Activated naive CD8-positive, alpha-beta T cell treated with anti-CD3 and anti-CD28 coated beads, Interleukin-2, amount 50 U/mL, for 24 hours (primary cell): ENCODE measurements at places on chromosomes 2 and 18.

DNA sequence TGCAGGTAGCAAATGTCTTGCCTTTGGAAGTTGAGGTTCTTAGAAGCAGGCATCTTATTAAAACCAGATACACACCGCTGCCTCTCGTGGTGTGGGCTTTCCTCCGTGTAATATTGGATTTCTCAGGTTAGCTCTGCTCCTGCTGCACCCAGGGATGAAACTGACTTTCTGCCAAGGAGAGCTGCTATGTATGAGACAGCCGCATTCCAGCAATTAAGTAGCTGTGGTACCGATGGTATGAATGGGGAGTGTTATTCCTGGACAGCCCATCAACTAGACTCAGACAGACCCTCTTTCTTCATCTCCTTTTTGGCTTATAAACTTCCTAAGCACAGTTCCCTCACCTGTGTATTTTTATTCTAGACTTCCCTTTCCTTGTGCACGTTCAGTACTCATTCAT lies 6.8 kb upstream of the EHD3 start:
- H3K4me1 ChIP-seq = no peaks in the 10 kb centered on the region
- H3K36me3 ChIP-seq = no peaks in the 10 kb centered on the region
- H3K4me3 ChIP-seq = no peak overlapping the region
- no peak for DNase-seq
- H3K27ac ChIP-seq = no peak overlapping the region

- no peaks in the 10 kb centered on the region for H3K36me3 ChIP-seq
- no peak overlapping the region for H3K27ac ChIP-seq
- peaks cover 8% of the 10 kb centered on the region for H3K4me1 ChIP-seq
- DNase-seq = no peak
- peaks cover 15% of the 10 kb centered on the region for H3K27me3 ChIP-seq
- no peak overlapping the region for H3K4me3 ChIP-seq
Observed at GRCh38 chr2:69168950-69169654, 156.1 kb downstream of the ANTXR1 start.

DNA sequence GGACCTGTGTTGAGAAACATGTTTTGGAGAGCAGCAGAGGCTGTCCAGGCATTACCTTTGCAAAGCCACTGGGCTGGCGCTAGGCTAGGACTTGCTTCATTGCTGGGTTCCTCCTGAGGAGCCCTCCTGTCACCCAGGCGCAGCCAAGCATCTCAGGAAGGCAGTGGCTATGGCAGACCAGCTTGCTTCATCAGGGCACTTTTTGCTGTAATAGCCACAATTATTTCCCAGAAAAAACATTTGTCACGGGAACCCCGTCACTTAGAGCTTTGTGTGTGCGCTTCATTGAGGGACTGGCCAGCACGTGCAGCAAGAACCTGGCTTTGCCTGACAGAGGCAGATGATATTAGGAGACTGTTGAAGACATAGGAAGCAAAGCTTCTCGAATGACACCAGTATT lies 36.4 kb downstream of the SLC20A1 start:
- H3K27me3 ChIP-seq = no peaks in the 10 kb centered on the region
- DNase-seq = no peak
- H3K4me3 ChIP-seq = no peak overlapping the region
- H3K27ac ChIP-seq = no peak overlapping the region
- H3K36me3 ChIP-seq = no peaks in the 10 kb centered on the region

DNA sequence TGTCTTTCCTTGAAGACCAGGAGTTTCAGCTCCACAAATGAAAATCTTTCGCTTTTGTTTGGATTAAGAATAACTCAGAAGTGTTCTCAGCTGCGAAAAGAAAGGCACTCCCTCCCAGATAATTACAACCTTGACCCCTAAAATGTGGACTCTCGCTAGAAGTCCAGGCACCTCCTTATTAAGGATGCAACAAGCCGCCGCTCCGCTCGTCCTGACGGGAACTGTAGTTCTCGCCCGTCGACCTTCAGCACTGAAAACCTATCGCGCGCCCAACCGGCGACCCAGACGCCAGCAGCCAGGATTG lies 559 bp downstream of the IMMT start:
- no peak for DNase-seq
- H3K4me3 ChIP-seq = peak overlapping the region; percentile 95
- H3K27ac ChIP-seq = peak overlapping the region; percentile 93
- peaks cover 63% of the 10 kb centered on the region for H3K4me1 ChIP-seq

GRCh38 chr2:176128982-176129796 lies at the start of gene HOXD8:
HOXD8 (plus strand) TSS chr2:176129705; CDS start chr2:176130367, 662 bp downstream.
- no peak for DNase-seq
- H3K4me1 ChIP-seq = peaks cover 35% of the 10 kb centered on the region
- no peaks in the 10 kb centered on the region for H3K36me3 ChIP-seq
- H3K4me3 ChIP-seq = peak within 1 kb of the TSS; percentile 48
- H3K27me3 ChIP-seq = peaks cover 81% of the 10 kb centered on the region

GRCh38 chr2:30505500-30506180 lies 58.6 kb downstream of the LCLAT1 start:
- no peaks in the 10 kb centered on the region for H3K27me3 ChIP-seq
- DNase-seq = no peak
- peak overlapping the region; percentile 8 for H3K27ac ChIP-seq
- H3K4me3 ChIP-seq = no peak overlapping the region
- peaks cover 53% of the 10 kb centered on the region for H3K4me1 ChIP-seq

GRCh38 chr2:112962308-112963175 lies 15.3 kb upstream of the IL36G start:
- no peaks in the 10 kb centered on the region for H3K36me3 ChIP-seq
- no peaks in the 10 kb centered on the region for H3K4me1 ChIP-seq
- no peak overlapping the region for H3K4me3 ChIP-seq
- H3K27me3 ChIP-seq = no peaks in the 10 kb centered on the region
- H3K27ac ChIP-seq = no peak overlapping the region

GRCh38 chr2:43158259-43158880 lies 68.0 kb downstream of the ZFP36L2 start:
- peaks cover 62% of the 10 kb centered on the region for H3K4me1 ChIP-seq
- no peaks in the 10 kb centered on the region for H3K36me3 ChIP-seq
- H3K4me3 ChIP-seq = peak overlapping the region; percentile 69
- H3K27me3 ChIP-seq = no peaks in the 10 kb centered on the region

- H3K4me1 ChIP-seq = peaks cover 5% of the 10 kb centered on the region
- H3K4me3 ChIP-seq = no peak overlapping the region
Observed at GRCh38 chr2:129923265-129924091, 56.0 kb upstream of the RAB6C start.

GRCh38 chr2:41393621-41394020 lies 654.2 kb upstream of the PKDCC start:
- H3K27me3 ChIP-seq = no peaks in the 10 kb centered on the region
- H3K4me3 ChIP-seq = no peak overlapping the region
- no peak for DNase-seq
- no peak overlapping the region for H3K27ac ChIP-seq
- H3K4me1 ChIP-seq = no peaks in the 10 kb centered on the region

DNA sequence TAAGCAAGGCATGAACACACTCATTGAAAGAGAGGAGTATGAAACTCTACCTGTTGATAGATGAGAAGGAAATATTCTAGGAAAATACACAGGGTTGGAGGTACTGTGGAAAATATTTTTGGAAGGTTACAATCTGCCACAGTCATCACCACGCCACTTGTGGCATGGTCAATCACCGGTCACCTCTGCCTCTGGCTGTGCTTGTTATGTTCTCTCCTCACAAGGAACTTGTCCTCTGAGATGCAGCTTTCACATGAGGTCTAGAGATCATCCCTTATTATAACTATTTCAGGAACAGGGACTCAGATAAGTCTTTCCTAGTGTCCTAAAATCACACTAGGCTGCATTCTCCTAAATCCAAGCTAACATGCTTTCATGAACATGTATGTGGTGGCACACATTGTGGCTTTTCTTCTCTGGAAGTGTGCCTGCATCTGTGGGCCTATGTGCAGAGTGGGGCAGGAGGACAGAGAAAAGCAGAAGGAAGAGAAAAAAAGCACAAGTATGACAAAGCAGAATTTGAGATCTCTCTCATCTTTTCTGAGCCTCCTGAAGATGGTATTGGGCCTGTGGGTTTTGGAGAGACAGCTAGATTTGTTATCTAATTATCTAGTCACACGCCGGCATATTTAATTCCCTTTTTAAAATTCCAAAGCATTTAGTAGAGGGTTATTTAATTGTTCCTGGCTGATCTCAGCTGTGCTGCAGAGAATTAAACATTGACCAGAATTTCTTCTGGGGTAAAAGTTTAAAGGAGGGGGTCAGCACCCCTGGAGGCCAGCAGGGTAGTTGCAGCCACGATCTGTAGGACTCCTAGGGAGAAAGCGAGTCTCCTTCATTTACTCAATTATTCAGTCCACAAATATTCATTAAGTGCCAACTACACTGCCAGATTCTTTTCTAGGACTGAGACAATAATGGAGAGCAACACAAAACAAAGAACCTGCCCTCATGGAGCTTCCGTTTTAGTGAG lies 294.6 kb downstream of the RDH14 start:
- no peak overlapping the region for H3K27ac ChIP-seq
- H3K27me3 ChIP-seq = no peaks in the 10 kb centered on the region
- H3K4me1 ChIP-seq = no peaks in the 10 kb centered on the region
- H3K4me3 ChIP-seq = no peak overlapping the region

- no peak overlapping the region for H3K4me3 ChIP-seq
- no peaks in the 10 kb centered on the region for H3K36me3 ChIP-seq
- no peak overlapping the region for H3K27ac ChIP-seq
- DNase-seq = no peak
- H3K27me3 ChIP-seq = no peaks in the 10 kb centered on the region
Observed at GRCh38 chr2:181818840-181819239, 72.7 kb upstream of the ITPRID2 start.

- peaks cover 4% of the 10 kb centered on the region for H3K4me1 ChIP-seq
- no peak overlapping the region for H3K27ac ChIP-seq
- peak overlapping the region; percentile 36 for H3K4me3 ChIP-seq
- peak; percentile 16 for DNase-seq
- no peaks in the 10 kb centered on the region for H3K36me3 ChIP-seq
Observed at GRCh38 chr2:197599285-197599965, 76.0 kb downstream of the RFTN2 start.

DNA sequence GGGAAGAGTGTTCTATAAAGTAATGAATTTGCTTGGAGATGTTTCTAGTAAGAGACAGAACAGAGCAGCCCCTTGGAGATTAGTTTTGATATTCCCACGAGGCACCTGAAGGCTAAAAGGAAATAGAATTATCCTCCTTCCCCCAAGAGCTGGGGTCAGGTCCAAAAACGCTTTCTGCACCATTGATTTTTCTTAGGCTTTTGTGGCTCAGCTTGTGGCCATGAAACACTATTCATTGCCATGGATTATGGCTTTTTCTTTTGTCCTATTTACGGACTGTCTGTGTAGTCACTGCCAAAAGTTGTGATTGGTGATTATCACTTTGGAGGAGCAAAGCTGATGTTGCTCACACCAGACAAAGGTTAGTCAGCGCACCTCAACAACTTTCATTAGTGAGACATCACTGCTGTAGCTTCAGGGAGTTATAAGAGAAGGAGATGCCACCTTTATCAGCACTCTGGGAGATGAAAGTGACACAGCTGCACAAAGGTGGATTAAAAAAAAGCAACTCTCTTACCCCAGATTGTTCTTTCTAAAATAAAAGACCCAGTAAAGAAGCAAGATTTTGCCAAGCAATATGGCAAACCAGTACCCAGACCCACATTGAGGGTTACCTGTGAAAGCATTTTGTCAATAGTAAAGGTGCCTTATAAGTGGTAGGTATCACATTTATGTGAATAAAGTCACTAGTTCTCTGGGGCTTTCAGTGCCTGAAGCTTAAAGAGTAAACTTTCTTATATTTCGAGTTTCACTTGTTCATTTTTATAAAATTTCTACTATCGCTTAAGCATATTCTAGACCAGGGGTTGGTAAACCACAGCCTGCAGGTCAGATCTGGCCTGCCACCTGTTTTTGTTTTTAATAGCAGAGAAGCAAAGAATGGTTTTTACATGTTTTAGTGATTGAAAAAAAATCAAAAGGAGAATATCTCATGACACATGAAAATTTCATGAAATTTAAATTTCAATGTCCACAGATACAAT lies 10.6 kb downstream of the CXCR4 start:
- H3K4me3 ChIP-seq = no peak overlapping the region
- no peak overlapping the region for H3K27ac ChIP-seq
- H3K4me1 ChIP-seq = peaks cover 17% of the 10 kb centered on the region
- peaks cover under 1% of the 10 kb centered on the region for H3K36me3 ChIP-seq
- no peaks in the 10 kb centered on the region for H3K27me3 ChIP-seq
- no peak for DNase-seq

GRCh38 chr18:62738639-62739038 lies 23.3 kb downstream of the PHLPP1 start:
- peaks cover 19% of the 10 kb centered on the region for H3K4me1 ChIP-seq
- DNase-seq = no peak
- no peaks in the 10 kb centered on the region for H3K36me3 ChIP-seq
- no peak overlapping the region for H3K4me3 ChIP-seq
- no peaks in the 10 kb centered on the region for H3K27me3 ChIP-seq

DNA sequence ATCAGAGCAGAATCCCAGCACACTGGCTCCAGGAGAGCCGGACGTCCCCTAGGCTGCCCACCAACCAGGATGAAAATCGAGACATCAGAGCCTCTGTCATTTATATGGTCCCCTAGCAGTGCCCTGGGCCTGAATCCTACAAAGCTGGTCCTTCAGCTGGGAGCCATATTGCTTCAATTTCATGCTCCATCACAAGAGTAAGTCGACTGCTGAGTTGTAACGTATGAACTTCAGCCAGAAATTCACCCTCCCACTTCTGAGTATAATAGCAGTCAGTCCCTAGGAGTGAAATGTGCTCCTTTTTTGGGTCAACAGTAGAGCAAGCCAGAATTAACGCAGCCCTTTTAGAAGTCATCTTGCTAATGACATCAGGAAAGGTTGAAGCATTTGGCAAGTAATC lies 126.4 kb downstream of the CCBE1 start:
- DNase-seq = no peak
- H3K4me3 ChIP-seq = no peak overlapping the region
- H3K36me3 ChIP-seq = no peaks in the 10 kb centered on the region
- no peaks in the 10 kb centered on the region for H3K4me1 ChIP-seq

GRCh38 chr2:233473878-233474277 lies 92.7 kb downstream of the USP40 start:
- no peaks in the 10 kb centered on the region for H3K4me1 ChIP-seq
- no peaks in the 10 kb centered on the region for H3K27me3 ChIP-seq
- no peak for DNase-seq
- H3K36me3 ChIP-seq = peaks cover 26% of the 10 kb centered on the region
- no peak overlapping the region for H3K4me3 ChIP-seq
- H3K27ac ChIP-seq = no peak overlapping the region

DNA sequence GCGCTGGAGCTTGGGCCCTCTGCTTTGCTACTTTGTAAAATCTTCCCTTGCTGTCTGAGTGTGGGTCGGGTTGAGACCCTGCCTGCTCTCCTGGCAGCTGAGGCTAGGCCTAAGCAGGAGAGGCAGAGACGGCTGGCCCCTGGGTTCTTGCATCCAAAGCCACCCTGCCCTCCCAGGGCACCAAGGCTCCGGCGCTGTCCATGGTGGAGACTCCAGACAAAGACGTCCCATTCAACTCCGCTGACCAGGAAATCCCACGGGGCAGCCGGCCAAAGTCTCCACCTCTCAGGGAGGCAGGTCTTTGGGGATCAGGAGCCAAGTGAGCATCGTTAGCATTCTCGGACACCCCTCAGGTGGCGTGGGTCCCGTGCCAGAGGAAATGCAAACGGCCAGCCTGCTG lies 2.6 kb upstream of the PRLH start:
- no peaks in the 10 kb centered on the region for H3K4me1 ChIP-seq
- H3K36me3 ChIP-seq = no peaks in the 10 kb centered on the region
- peaks cover 4% of the 10 kb centered on the region for H3K27me3 ChIP-seq
